ENCODE measurements at places on chromosomes 5 and 9.

- no peak for DNase-seq
These were observed 7.8 kb downstream of the RXRA start for GRCh38 chr9:134333874-134334581.

- no peak for DNase-seq
These were observed 167.3 kb downstream of the MUSK start for GRCh38 chr9:110835859-110836271.

DNA sequence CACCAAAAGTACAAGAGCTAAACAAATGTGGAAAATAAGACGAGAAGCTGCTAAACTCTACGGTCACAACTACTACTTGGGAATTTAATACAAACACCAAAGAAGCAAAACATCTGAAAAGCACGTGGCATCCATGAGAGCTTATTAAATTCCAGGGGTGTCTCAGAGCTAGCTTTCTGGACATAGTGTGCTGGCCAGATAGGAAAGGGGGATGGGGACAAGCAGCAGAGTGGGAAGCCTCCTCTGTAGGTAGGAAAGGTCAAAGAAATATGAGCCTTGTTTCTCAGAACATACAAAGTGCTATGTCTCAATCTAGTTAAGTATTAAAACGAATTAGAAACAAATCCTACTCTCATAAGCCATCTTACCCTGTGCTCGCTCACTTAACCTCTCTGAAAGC, 51.3 kb upstream of the GOLPH3 start:
- DNase-seq: no peak

- no peak for DNase-seq
These were observed 259.3 kb downstream of the CEMIP2 start for GRCh38 chr9:71509054-71509453.

DNA sequence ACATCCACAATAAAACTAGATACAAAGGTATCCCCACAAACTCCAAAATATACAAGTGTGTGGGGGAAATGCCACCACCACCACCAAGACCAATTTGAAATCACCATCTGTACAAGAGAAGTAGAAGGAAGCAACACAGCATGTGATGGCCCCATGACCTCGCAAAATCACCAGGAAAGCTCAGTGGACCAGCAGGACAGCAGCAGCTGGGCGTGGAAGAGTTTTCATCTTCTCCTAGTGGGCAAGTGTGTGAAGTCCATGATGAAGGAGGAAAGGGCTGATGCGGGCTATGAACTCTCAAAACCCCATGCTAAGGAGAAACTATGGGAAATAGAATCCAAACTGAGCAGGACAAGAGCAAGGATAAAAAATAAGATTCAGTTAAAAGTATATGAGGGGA, 58.1 kb downstream of the GOLPH3 start:
- no peak for DNase-seq

DNA sequence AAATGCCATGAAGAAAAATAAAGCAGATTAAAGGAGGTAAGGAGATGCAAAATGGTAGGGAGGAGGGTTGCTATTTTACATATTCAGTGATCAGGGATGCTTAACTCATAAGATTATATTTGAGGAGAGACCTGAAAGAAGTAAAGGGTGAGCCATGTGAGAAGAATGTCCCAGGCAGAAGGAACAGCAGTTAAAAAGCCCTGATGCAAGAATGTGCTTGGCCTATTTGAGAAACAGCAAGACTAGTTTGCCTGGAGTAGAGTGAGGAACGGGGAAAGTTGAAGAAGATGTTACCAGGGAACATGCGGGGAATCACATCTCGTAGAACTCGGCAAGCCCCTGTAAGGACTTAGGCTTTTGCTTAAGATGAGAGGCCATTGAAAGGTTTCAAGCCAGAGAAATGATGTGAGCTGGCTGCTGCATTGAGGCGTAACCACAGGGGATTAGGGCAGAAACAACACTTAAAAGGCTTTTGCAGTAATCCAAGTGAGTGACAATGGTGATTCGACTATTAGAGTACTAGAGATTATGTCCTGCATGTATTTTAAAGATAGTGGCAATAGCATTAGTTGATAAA, 198.7 kb downstream of the VPS13A start:
- no peak for DNase-seq

DNA sequence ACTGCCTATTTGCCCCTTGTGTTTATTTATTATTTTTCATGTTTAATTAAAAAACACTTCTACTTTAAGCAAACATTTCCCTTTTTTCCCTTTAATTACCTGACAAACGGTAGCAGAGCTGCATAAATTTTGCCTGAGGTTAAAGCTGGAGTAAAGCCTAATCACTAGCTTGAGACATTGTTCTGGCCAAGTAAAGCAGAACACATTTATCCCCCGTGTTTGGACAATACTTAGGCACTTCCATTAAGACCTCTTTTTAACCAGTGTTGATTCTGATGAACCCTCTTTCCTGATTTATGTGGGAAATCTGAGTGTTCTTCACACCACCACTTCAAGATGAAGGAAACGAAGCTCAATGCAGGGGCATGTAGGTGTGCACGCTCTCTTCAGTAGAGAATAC, 54.5 kb downstream of the BNC2 start:
- DNase-seq: no peak

DNA sequence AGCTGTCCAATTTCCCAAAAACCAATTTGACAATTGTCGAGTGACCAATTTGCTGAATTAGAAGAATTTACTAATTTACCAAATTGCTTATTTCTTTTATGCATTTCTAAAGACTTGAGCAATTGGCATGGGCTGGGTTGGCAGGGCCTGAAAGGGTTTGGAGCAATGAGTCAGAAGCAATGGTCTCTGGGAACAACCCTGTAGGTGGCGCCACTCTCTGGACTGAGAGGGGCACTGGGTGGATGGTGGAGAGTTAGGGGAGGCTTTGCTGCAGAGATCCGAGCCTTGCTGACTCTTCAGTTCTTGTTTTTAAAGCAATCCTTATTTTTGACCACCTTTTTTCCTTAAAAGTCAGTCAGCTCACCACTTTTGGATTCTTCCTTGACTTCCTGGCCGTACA, 71.5 kb upstream of the RPS23 start:
- no peak for DNase-seq

DNA sequence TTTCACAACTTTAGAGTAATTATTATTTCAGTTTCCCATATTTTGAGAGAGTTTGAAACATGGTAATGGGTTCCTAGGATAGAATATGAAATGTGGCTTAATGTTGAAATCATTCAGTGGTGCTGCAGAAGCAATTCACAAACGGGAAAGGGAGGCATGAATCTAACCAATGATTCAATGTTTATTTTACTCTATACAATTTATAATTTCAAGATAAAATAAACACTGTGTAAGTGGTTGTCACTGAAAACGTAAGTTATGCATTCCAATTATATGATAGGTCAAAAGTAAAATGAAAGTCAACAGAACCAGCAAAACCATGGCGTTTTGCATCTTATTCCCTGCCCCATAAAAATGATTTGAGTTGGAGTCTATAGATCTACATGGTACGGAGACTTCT, 1207.1 kb upstream of the CDH18 start:
- no peak for DNase-seq

- no peak for DNase-seq
These were observed 113.7 kb downstream of the LHFPL2 start for GRCh38 chr5:78534905-78535200.

DNA sequence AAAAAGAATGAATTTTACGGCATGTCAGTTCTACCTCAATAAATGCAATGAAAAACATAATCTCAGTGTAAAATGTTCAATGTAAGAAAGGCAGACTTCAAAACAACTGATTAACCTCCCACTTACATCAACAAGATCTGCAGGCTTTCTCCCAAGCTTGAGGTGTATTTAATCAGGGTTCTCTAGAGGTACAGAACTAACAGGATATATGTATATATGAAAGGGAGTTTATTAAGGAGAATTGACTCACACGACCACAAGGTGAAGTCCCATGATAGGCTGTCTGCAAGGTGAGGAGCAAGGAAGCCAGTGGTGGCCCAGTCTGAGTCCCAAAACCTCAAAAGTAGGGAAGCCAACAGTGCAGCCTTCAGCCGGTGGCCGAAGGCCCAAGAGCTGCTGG, 35.9 kb downstream of the MARCHF3 start:
- DNase-seq: no peak

GRCh38 chr5:33524476-33524875, 83.7 kb downstream of the TARS1 start:
- DNase-seq: no peak

- DNase-seq: no peak
These were observed 410.3 kb downstream of the DTWD2 start for GRCh38 chr5:118578093-118578492.

GRCh38 chr5:175922192-175922885, 45.8 kb downstream of the THOC3 start:
- DNase-seq: no peak

DNA sequence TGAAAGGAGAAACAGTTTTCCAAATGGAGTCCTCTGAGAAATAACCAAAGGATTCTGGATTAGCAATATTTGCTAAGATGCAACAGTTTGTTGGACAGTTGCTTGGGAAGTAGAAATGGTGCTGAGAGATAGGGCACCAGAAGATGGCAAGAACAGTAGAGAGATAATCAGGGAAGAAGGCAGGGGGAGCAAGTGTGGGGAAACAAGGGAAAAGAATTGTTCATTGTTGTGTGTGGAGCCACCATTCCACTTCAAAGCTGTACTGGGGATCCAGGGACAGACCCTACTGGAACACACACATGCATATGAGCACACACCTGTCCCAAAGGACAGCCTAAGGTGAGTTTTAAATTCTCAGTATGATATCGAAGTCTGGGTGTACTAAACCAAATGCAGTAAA, 152.5 kb downstream of the ZNF608 start:
- DNase-seq: no peak

GRCh38 chr5:128225245-128226030, 141.9 kb downstream of the SLC12A2 start:
- DNase-seq: no peak

DNA sequence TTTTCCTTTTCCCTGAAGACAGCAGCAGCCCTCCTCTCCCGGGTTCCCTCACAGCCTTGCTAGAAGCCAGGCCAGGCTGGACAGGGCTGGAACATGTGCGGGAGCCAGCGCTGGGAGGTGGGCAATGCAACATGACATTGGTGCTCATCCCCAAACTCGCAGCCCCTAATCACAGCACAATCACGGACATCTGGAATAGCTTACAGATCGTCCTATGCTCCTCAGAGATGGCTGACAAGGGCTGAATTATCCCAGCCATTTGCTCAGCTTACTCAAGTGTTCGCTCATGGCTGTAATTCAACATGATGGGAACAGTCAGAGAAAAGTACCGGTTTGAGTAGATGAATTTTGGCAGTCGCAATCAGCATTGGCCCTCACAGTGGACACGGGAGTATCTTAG, 49.8 kb downstream of the FSTL4 start:
- no peak for DNase-seq

DNA sequence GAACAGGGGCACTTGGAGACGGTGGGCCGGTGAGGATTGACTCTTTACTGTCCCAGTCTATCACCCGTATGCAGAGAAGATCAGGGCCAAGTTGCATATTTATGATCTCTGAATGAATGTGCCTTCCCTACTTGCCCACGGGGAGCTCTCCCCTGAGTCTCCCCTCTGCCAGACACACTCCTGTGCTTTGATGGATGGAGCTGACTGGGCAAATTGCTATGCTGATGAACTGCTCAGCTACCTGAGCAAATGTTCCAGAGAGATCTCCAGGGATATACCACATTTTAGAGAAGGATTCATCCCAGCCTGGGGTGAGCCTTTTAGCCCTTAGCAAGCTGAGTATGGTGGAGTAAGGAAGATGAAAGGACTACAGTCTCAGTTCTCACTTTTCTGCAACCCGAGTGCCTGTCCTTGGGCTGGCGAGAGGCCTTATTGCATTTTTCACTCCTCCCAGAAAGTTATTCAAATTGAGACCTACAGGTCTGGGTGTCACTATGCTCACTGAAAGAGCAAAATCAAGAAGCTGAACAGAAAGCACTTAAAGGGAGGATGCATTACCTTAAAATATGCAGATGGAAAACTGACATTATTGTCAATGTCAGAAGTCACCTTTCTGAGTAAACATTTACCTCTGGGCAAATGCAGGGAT, 526.7 kb upstream of the WWC1 start:
- DNase-seq: no peak

DNA sequence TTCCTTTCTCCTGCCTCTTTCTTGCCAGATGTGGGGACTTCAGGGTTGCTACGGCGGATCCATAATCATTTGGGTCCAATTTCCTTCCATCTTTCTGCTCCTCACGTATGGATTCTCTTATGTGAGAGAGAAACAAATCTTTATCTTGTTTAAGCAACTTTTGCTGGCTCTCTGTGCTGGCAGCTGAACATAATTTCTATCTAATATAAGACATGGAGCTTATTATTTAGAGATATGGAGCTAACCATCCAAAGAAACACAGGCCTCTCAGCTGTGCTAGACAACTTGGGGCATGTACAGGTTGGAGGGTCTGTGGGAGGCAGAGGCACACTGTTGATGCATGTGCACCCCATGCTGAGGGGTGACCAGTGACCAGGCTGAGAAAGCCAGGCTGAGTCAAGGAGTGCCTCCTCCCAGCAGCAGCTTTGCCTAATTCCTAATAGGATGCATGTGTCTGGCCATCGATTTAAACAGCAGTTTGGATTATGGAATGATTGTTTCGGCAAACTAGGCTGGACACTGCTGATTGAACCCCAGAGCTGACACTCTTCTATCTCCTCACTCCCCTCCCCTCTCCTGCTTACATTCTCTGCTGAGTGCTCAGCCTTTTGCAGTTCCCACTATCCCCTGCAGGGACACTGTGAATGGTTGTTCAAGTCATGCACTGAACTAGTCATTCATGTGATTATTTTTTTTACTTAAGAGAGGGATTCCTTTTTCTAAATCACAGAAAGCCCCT, 195.8 kb downstream of the ERCC6L2 start:
- no peak for DNase-seq

- no peak for DNase-seq
These were observed 64.3 kb downstream of the GLDC start for GRCh38 chr9:6581253-6581652.

- no peak for DNase-seq
These were observed 57.5 kb upstream of the NCS1 start for GRCh38 chr9:130114741-130115140.

GRCh38 chr9:29865764-29866313, 2292.6 kb upstream of the C9orf72 start:
- DNase-seq: no peak

DNA sequence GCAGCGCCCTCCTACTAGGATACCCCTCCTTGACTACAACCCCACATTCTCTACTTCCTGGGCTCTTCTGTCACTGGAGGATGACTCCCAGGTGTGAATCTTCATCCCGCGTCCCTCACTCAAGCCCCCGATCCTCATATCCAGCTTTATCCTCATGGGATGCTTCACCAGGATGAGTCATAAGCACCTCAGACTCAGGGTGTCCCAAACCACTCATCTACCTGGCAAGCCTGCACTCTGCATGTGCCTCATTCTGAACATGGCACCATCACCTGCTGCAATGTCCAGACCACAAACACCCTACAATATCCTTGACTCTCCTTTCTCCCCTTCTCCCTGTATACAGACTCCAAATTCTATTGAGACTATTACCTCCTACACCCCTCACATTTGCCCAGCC, 1.5 kb upstream of the TGFBI start:
- DNase-seq: no peak

- no peak for DNase-seq
These were observed 8.2 kb upstream of the FST start for GRCh38 chr5:53472279-53472678.

Measured in naive B cell (primary cell).